ENCODE measurements at places on chromosomes 6 and 20. TPM values are rescaled to one million over a fixed set of nuclear protein-coding genes. Genes with fewer than 3 reads are reported as not detected.

DNA sequence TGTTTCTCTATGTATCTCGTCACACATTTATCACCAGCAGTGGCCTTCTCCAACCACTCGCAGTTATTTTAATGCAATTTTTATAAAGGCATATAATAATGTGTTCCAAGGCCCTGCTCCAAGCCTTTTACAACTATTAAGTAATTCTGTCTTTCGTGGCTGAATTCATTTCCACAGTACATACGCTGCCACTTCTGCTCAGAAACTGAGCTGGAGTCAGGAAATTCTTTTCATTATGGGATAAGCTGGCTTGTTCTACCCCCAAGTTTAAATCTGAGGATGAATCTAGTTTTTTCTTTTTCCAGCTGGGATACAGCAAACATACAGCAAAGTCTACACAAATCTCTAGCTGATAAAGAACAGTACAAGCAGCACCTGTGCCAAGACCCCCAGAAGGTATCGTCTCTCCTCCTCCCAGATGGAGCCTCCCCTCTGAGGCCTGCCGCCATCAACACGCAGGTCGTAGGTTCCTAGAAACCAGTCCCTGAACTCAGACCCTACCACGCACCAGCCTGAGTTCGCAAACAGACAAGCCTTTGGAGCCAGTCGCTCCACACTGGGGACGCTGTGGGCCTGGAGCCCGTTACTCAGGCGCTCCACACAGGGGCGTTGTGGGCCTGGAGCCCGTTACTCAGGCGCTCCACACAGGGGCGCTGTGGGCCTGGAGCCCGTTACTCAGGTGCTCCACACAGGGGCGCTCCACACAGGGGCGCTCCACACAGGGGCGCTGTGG lies 263.5 kb downstream of the THBS2 start:
- DNase-seq = no peak

Gene CFAP61
- total RNA-seq = 0.61 TPM

- no peak for DNase-seq
Measured at GRCh38 chr20:45518282-45518681, 2.9 kb upstream of the SPINT3 start.

DNA sequence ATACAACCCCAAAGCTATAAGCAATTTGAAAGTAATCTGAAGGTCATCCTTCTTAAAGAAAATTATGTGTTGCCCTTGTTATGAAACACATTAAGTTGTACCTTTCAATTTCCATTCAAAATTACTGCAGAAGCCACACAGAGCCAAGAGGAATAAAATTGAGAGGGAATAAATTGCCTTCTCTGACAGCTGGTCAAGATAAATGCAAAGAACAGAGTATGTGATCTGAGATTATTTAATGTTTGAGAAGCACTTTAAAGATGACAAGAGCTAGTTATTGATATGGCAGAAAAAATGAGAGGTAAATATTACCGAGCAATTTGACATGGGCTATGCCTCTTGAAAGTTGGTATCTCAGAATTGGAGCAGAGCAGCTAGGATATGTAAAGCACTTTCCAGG lies 61.6 kb downstream of the TRDN start:
- DNase-seq = no peak

Gene EYA4
- 0.17 TPM for total RNA-seq

DNA sequence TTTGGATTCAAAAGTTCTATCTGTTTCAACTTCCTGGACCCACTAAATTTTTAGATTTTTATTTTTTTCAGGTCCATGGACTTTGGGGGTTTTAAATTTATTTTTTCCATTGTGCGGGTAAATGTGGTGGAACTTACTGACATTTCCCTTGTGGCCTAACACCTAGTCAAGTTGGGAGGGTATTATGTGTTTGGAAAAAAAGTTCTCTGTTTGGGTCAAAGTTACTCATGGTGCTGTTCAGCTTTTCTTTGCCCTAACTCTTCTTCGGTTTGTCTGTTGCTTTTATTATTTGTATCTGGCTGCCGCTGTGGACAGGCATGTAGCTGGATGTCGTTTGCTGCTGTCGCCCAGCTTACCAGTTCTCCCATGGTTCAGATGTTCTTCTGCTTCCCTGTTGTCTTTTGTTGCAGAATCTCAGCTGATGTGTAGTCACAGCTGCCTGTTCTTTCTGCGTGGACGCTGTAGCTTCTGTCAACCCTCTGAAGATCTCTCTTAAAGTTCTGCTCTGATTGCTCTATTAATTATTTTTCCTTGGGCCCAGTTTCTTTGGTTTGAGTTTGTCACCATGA lies 7.9 kb downstream of the IGF2R start:
- no peak for DNase-seq

DNA sequence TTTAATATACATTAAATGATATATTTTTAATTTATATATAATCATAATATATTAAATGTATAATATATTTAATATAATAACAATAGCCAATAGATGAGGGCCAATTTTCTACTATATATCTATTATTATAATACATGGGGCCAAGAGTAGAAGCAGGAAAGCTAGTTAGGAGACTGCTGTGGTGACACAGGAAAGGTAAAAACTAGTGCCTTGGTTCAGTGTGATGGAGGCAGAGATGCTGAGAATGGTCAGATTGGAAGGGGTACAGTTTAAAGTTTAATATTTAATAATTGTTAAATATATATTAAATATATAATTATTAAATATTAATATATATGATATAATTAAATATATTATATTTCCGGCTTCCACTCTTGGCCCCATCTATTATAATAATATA lies 102.9 kb upstream of the RNF217 start:
- no peak for DNase-seq

All from H1 (cell line).